ENCODE measurements at places on chromosomes 6 and 20.

- DNase-seq = no peak
These were observed 44.8 kb downstream of the TTI1 start for GRCh38 chr20:37988306-37988954.

DNA sequence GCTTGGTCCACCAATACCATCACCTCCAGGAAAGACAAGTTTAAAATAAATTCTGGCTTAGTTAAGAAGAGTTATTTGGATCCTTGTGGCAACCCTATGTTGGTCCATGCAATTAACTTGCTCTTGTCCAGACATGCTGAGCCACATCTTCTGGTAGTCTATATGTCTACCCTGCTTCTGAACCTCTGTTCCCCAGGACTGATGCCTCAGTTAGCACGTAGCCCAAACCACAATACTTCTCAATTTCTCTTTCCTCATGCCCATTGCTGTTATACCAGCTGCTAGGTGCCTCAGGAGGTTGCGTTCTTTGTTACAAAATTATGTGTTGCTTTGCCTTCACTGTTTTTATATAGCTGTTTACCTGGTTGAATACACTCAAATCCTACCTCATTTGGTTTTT is 116.4 kb upstream of the KCNQ5 start:
- DNase-seq = no peak

DNA sequence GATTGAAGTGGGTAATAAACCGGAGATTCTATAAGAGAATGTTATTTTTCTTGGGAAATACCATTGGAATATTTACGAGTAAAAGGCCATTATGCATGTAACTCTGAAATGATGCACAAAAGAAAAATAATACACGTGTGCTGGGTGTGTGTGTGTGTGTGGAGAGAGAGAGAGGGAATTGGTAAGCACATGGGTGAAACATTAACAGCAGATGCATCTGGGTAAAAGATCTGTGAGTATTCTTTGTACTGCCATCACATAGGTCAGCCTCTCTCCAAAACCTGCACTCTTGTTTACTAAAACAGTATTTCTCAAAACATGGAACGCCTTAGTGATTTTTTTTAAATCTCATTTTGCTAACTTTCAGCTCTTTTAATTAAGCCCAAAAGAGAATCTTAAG is 28.9 kb downstream of the EYA2 start:
- DNase-seq = no peak

DNA sequence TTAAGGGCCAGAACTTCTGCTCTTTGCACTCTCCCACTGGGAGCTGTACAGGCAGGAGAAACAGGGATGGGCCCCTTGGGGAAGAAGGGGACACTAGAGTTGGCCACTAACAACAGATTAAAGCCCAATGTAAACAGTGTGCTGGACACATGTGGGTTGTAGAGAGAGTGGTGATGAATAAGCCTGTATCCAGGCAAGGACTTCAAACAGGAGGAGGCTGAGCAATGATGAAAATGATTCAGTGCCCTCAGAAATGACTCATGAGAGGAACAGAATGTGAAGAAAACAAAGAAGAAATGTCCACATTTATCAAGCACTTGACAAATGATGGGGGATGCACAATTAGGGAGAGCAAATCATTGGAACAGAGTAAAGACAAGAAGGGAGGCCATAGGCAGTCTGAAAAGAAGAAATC is 242.3 kb downstream of the TBX18 start:
- no peak for DNase-seq

DNA sequence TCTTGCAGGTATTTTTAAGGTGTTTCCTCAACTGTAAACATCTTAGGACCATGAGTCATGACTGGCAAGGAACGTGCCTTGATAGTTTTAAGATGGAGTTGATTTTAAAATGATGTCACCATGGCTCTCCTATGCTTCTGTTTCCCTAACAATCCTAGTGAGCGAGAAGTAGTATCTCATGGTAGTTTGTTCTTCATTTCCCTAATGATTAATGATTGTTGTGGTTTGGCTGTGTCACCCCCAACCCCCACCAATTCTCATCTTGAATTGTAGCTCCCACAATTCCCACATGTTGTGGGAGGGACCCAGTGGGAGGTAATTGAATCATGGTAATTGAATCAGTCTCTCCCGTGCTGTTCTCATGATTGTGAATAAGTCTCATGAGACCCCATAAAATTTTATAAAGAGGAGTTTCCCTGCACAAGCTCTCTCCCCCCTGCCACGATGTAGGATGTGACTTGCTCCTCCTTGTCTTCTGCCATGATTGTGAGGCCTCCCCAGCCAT is 16.8 kb upstream of the BNIP5 start:
- no peak for DNase-seq

Measured in neural crest cell (in vitro differentiated cells).